ENCODE measurements at places on chromosomes 3 and 15. TPM values are rescaled to one million over a fixed set of nuclear protein-coding genes. Genes with fewer than 3 reads are reported as not detected.

GRCh38 chr3:71565316-71565715, 18.2 kb downstream of the FOXP1 start:
- DNase-seq: no peak

DNA sequence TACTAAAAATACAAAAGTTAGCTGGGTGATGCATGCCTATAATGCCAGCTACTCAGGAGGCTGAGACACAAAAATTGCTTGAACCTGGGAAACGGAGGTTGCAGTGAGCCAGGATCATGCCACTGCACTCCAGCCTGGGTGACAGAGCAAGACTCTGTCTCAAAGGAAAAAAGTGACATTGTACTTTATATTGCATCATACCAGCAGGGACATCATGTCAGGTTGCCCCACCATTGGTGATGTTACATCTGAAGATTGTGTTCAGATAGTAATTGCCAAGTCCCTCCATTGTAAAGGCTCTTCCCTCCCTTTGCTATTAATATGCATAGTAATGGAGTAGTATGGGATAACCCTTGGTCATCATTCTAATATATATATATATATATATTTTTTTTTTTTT, 44.8 kb downstream of the FOXL2 start:
- DNase-seq: no peak

DNA sequence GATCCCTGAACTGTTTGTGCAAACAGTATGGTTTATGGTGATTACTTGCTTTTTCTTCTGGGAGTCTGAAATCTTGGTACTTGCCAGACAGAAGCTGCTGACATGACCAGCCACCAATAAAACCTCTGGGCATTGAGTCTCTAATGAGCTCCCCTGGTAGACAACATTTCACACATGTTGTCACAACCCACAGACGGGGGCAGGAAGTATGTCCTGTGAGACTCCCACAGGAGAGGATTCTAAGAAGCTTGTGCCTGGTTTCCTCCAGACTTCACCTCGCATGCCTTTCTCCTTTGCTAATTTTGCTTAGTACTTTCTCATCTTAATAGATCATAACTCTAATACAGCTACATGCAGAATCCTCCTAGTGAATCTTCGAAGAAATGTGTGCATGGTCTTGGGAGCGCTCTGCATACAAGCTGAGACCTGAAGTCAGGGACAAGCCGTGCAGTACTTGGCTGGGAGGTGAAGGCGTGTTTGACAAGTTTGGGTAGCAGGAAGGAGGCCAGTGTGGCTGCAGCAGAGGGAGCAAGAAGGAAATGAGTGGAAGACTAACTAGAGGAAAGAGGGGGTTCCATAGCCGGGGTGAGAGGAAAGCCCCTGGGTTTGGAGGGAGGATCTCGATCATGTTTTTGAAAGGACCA, 49.0 kb downstream of the B3GNT5 start:
- peak; percentile 44 for DNase-seq

DNA sequence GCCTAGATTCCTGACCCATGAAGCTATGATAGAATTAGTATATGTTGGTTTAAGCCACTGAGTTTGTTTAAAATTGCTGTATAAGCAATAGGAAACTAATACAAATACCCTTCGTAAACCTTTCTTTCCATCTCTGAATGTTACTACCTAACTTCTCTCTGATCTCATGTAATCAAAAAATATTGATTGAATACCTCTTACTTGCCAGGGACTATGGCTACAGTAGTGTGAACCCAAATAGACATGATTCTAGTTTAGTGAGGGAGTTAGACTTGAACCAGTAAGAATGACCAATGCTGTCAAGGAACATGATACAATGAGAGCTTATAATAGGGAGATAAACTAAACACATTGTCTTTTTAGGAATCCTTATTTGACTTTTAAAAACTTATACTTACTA, 19.4 kb downstream of the STT3B start:
- DNase-seq: no peak

Gene ZNF860
- 1.4 TPM for total RNA-seq

DNA sequence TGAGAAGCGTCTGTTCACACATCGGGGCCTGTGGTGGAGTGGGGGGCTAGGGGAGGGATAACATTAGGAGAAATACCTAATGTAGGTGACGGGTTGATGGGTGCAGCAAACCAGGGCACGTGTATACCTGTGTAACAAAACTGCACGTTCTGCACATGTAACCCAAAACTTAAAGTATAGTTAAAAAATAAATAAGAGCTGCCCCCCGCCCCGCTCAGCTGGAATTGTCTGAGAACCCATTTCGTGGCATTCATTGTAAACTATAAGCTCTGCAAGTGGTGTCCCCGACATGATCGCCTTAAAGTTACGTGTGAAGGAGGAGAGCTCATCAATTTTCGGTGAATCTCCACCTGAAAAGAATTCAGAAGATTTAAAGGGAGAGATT, 7.3 kb upstream of the LIPH start:
- DNase-seq: no peak

DNA sequence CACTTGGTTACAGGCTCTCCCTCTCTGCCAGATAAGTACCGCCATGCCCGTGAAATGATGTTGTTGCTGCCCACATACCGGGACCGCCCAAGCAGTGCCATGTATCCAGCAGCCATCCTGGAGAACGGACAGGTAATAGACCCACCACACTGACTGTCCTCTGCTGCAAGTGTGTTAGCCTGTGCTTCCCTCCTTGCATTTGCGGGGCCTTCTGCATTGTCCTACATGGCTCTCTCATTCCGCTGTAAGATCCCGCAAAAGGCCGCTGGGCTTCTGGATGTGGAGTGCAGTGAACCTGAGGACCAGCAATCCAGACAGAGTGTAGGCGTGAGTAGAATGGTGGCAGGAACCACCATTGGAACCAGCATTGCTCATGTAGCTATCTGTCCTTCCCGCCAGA, 10.6 kb upstream of the MANF start:
- no peak for DNase-seq

GRCh38 chr3:56422316-56422715, 46.0 kb downstream of the ERC2 start:
- no peak for DNase-seq

DNA sequence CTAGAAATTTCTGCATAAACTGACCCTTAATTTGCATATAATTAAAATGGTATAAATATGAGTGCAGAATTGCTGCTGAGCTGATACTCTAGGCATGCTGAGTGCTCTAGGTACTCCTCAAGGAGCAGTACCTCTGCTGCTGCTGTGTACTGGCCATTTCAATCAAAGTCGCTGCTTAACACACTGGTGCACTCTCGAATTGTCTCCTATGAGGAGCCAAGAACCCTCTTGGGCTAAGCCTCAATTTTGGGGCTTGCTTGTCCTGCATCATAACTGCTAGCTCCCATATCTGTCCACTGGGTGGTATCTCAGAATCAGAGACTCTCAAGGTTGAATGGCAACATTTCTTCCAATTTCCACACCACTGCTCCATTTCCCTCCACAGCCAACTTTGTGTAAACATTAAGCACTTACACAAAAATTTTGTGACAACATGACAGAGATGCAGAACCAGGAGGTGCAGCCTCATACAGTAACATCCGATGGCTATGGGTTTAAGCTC, 82.5 kb downstream of the XXYLT1 start:
- DNase-seq: peak; percentile 34

DNA sequence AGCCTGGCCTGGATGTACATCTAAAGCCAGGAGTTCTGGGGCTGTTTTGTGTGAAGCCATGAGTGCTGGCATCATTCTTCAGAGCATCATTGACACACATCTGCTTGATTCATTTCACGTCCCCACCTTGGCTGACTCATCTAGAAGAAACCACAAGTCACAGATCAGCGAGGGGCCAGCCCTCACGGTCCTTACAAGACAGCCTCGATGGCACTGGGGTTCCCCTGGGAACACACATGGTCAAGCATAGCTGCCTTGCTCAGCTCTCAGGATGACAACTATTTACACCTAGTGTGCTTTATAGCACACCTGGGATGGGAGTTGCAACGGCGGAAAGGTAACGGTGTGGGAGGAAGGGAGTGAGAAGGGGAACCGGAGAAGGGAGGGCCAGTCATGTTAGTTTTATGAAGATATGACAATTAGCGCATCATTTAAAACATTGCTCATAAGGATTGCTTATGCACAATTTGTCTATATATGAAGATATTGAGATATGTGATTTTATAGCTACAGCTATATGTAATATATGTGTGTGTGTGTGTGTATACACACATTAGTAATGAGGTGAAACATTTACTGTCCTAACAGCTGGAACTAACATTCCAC, 227.1 kb downstream of the RPLP1 start:
- DNase-seq: no peak

Gene C3orf49
- total RNA-seq: not detected

Gene SUMF1
- 41.9 TPM for total RNA-seq

GRCh38 chr3:89280822-89281365, 173.5 kb downstream of the EPHA3 start:
- no peak for DNase-seq

GRCh38 chr3:82496890-82497560, 735.6 kb upstream of the GBE1 start:
- no peak for DNase-seq

Gene GOLGA8H
- total RNA-seq: not detected

Gene KLF15
- 19.2 TPM for total RNA-seq

Gene DPPA2
- not detected for total RNA-seq

Gene LRRC31
- not detected for total RNA-seq

DNA sequence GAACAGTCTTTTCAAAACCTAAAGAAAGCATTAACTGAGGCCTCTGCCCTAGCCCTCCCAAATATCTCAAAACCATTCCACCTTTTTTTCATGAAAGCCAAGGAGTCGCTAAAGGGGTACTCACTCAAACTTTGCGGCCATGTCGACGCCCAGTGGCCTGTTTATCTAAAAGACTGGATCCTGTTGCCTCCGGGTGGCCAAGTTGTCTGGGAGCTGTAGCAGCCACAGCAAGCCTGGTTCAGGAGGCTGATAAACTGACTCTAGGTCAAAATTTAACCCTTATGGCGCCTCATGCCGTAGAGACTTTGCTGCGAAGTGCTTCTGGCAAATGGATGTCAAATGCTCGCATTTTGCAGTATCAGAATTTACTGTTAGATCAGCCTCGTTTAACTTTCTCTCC, 39.5 kb downstream of the ZBTB11 start:
- DNase-seq: no peak

DNA sequence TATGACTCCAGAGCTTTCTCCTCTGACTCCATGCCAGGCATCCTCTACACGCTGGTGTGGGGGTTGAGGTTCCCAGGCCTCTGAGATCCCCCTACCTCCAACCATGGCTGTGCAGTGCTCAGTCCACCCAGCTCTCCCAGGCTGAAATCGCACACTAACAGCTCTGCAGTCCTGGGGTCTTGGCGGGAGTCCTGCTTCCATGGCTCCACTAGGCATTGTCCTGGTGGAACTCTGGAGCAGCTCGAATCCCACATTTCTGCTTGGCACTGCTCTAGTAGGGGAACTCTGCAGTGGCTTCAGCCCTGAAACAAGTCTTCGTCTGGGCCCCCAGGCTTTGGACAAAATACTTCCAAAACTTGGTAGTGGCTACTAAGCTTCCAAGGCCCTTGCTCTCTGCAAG, 50.7 kb downstream of the ROPN1B start:
- no peak for DNase-seq

DNA sequence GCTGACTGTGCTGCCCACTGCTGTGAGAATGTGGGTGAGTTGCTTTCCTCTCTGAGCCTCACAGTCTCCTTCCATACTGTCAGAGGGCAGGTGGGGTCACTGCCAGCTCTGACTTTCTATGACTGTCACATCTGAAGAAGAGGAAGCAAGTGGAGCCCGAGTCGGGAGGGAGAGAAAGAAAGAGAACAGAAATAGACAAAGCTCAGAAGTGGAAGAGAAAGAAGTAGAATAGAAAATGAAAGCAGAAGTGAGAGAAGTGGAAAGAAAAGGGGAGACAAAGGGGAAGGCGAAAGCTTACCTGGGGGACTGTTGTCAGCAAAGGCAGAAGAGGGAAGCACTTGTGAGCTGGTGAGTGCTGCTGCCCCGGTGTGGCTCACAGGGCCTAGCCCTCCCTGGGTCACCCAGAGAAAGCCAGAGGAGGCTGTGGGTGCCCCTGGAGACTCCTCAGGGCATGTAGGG, 57.9 kb downstream of the EPHB1 start:
- no peak for DNase-seq

GRCh38 chr15:29773000-29773399, 49.3 kb downstream of the TJP1 start:
- no peak for DNase-seq

Gene SLC22A14
- not detected for total RNA-seq

Gene TIGIT
- total RNA-seq: not detected

- no peak for DNase-seq
Observed at GRCh38 chr3:50352781-50353180, 2.1 kb downstream of the CYB561D2 start.

DNA sequence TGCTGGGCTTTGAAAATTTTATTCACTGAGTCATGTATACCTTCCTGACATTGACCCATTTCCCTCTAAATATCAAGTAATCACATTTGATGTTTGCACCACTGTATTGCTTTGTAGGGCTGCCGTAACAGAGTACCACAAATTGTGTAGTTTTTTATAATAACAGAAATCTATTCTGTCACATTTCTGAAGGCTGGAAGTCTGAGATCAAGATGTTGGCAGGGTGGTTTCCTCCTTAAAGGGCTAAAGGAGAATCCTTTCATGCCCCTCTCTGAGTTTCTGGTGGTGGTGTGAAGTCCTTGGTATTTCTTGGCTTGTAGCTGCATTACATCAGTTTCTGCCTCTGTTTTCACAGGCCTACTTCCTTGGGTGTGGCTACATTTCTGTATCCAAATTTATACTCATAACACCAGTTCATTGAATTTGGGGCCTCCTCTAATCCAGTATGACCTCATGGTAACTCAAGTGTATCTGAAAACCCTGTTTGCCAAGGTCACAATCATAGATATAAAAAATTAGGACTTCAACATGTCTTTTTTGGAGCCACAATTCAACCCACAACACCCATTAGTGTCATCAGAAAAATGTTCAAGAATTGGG, 29.1 kb upstream of the ST6GAL1 start:
- no peak for DNase-seq

DNA sequence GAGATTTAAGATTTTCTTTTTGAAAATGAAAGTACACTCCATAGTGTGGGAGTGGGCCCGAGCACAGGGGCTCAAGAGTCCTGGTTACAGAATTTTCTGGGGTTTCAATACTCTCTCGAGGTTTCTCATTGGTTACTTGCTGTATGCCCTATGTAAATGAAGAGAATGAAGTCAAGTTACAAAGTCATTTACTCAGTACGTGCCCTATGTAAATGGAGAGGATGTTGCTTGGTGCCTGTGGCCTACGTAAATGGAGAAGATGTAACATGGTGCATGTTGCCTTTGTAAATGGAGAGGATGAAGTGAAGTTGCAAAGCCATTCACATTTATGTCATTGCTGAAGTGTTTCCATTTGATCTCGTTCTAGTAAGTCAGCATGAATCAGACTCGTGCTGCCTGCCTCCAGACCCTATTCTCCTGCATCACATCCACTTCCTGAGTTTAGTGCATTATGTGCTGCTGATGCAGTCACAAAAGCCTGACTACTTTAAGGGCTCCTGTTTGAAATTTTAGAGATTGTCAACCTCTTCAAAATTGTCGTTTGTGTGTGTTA, 302.0 kb downstream of the ZBBX start:
- no peak for DNase-seq

GRCh38 chr3:186506857-186507256, 37.3 kb downstream of the CRYGS start:
- no peak for DNase-seq

Gene ZIC4
- total RNA-seq: not detected

Gene ZNF80
- not detected for total RNA-seq

Measured in suprapubic skin (tissue), 4 donors.